ENCODE measurements at places on chromosomes 7 and 10. TPM values are rescaled to one million over a fixed set of nuclear protein-coding genes. Genes with fewer than 3 reads are reported as not detected.

The BEND7 gene
- total RNA-seq, result 5.8 TPM

The GJC3 gene
- not detected for total RNA-seq

The BLVRA gene
- 12.8 TPM for total RNA-seq

The C10orf62 gene
- not detected for total RNA-seq

The LDB1 gene
- total RNA-seq, result 28.1 TPM

The SEMA3D gene
- 10.1 TPM for total RNA-seq

All from GM23248 (cell line).